GM23338 (cell line): ENCODE measurements at places on chromosomes 11 and 22. TPM values are rescaled to one million over a fixed set of nuclear protein-coding genes. Genes with fewer than 3 reads are reported as not detected.

ACER3 gene
- 25.2 and 26.5 TPM in 2 replicates for total RNA-seq

PIH1D2 gene
- total RNA-seq: 0.16 and 0.80 TPM in 2 replicates

DBX1 gene
- total RNA-seq: not detected in 2 replicates

MPZL3 gene
- 2.9 and 5.7 TPM in 2 replicates for total RNA-seq

FIBIN gene
- total RNA-seq: 0.66 TPM in 1 of 2 replicates, not detected in the other

OR5AR1 gene
- total RNA-seq: not detected in 2 replicates

PATE2 gene
- not detected in 2 replicates for total RNA-seq

DNA sequence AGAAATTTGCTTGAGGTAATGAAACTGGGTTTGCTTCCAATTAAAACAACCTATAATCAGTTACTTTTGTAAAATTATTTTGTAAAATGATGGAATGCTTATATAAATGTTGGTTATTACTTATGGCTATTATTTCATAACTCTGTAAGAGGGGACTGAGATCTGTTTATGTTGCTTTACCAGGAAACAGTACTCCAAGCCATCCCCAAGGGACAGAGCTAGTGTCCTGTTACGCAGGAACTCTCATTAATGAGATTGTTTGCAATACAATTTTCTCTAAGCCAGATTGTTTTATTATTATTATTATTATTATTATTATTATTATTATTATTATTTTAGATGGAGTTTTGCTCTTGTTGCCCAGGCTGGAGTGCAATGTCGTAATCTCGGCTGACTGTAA lies 2.3 kb upstream of the NOX4 start:
- no peak overlapping the region for H3K4me3 ChIP-seq
- peaks cover 10% of the 10 kb centered on the region for H3K4me1 ChIP-seq
- H3K36me3 ChIP-seq: no peaks in the 10 kb centered on the region
- no peak overlapping the region for H3K27ac ChIP-seq
- no peak for DNase-seq

DNA sequence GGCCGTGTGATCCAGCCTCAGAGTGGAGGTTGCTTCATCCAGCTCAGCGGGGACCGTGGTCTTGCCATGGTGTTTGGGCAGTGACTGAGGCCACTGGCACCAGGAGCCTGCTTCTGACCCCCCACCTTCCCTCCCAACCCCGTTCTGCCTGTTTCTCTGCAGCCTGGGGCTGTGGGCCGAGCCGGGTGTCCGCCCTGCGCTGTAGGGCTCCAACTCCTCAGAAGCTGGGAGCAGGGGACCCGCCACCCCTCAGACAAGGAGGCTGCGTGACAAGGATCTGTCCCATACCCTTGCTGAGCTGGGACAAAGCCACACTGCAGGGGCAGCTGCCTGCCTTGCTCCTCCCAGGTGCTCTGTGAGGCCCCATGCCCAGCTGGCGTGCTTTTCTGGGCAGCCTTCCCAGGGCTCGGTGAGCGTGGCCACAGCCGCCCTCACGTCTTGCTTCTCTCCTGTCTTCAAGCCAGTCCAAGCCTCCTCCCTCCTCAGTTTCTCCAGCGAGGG lies 11.7 kb upstream of the ARFGAP3 start:
- H3K27ac ChIP-seq: no peak overlapping the region
- H3K4me1 ChIP-seq: no peaks in the 10 kb centered on the region
- no peak for DNase-seq
- peaks cover 8% of the 10 kb centered on the region; the same call in 1 of the 2 replicates for H3K36me3 ChIP-seq
- no peaks in the 10 kb centered on the region for H3K27me3 ChIP-seq

DNA sequence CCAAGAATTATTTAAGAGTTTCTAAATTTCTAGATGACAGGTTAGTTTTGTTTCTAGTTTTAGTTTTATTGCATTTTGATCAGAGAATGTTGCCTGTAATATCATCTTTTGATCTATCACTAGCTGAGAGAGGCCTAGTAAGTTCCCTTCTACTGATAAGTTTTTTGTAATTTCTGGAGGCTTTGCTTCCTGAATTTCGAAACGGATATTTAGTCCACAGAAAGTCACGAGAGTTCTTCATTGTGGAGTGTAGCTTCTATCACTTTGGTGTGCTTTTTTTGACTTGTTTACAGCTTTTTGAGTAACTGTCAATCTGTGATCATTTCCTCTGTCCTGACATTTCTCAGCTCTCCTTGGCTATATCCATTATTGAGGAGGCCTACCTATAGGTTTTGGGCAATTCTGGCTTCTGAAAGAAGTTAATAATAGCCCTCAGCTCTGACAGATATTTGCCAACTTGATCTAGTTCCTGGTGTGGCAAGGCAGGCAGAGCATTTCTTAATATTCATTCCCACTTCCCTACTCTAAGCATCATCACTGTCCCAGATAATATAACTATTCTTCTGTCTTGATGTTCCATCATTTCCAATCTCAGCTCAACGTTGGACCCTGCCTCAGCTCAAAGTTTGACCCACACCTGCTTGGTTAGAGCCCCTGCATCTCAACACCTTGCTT lies 171.3 kb downstream of the BLID start:
- H3K27me3 ChIP-seq: no peaks in the 10 kb centered on the region
- H3K4me3 ChIP-seq: no peak overlapping the region

DNA sequence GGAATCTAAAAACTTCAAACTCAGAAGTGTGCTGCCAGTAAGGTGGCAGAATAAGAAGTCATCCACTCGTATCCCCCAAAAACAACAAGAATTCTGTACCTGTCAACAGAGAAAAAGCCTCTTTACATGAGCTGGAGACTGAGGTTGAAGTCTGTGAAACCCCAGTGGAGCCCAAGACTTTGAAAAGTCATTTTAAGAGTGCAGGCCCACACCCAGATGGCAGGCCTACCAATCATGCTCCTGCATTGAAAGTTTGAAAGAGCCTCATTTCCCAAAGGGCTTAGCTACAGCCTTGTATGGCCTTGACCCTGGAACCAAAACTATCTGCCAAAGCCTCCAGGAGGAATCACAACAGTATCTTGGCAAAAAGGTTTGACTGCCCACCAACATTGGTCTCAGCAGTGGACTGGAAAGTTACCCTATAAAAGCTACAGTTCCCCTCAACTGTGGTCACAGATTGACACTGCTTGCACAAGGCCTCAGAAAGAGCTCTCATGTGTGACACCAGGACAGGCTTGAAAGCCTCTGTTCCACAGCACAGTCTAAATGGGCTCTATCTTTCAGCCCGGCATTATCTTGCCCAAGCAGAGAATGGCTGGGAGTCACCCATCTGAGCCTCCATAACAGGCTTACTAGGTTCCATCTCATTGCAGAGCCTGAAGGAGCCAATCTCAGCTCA lies 47.7 kb downstream of the SLC22A9 start:
- H3K4me3 ChIP-seq: no peak overlapping the region
- H3K27ac ChIP-seq: no peak overlapping the region
- no peak for DNase-seq
- no peaks in the 10 kb centered on the region for H3K27me3 ChIP-seq
- no peaks in the 10 kb centered on the region for H3K36me3 ChIP-seq
- H3K4me1 ChIP-seq: no peaks in the 10 kb centered on the region

DNA sequence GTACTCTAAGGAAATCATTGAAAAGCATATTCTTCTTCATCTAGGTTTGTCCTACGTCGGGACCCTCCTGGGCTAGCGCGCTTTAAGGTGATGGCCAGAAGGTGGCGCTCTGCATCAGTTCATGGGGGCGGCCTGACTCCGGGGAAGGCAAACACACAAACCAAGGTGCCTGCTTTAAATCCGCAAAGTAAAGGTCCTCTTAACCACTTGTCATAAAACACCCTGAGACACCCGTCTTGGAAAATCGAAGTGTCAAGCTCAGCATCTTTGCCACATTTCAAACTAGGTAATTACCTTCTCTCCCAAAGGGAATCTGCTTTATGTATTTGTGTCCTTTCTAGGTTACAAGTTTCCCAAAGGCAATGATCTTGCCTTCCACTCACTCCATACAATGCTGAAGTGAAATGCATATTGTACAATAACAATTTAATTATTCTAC lies 33.9 kb downstream of the LMO2 start:
- peak; percentile 92 for DNase-seq
- no peaks in the 10 kb centered on the region for H3K36me3 ChIP-seq
- no peak overlapping the region for H3K27ac ChIP-seq
- peaks cover 11% of the 10 kb centered on the region for H3K4me1 ChIP-seq
- no peak overlapping the region for H3K4me3 ChIP-seq

DNA sequence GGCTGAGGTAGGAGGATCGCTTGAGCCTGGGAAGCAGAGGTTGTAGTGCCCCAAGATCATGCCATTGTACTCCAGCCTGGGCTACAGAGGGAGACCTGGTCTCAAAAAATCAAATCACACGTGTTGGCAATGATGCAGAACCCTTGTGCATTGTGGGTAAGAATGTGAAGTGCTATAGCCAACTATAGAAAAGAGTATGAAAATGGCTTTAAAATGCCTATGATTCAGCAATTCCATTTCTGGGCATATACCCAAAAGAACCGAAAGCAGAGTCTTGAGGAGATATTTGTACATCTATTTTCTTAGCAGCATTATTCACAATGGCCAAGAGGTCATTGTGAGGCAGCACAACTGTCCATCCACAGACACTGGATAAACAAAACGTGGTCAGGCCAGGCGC lies 2.6 kb upstream of the FADS3 start:
- H3K4me1 ChIP-seq: peaks cover 11% of the 10 kb centered on the region
- no peak overlapping the region for H3K4me3 ChIP-seq
- H3K36me3 ChIP-seq: no peaks in the 10 kb centered on the region
- no peak overlapping the region for H3K27ac ChIP-seq
- no peak for DNase-seq
- H3K27me3 ChIP-seq: no peaks in the 10 kb centered on the region

DNA sequence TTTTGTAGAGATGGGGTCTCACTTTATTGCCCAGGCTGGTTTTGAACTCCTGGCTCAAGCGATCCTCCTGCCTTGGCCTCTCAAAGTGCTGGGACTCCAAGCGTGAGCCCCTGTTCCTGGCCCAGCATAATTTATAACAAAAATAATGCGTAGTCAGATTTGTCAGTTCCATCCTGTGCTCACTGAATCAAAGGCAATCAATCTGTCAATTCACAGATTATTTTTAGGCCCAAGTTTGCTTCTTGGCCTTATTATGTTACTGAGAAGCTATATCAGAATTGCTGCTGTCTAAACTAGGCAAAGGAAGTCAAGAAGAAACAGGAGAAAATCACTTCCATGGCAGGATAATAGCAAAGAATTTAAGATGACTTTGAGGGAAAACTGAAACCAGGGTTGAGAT lies 8.7 kb downstream of the DLAT start:
- no peak overlapping the region for H3K4me3 ChIP-seq
- no peaks in the 10 kb centered on the region for H3K27me3 ChIP-seq
- no peaks in the 10 kb centered on the region for H3K4me1 ChIP-seq
- peaks cover 66% of the 10 kb centered on the region for H3K36me3 ChIP-seq
- DNase-seq: no peak

GRCh38 chr11:15119352-15119751 lies 4.6 kb downstream of the INSC start:
- 0 out of 2 replicates have a peak, but pooled peaks cover 3% of the 10 kb centered on the region for H3K4me1 ChIP-seq
- H3K36me3 ChIP-seq: no peaks in the 10 kb centered on the region
- peaks cover 14% of the 10 kb centered on the region for H3K27me3 ChIP-seq

- no peaks in the 10 kb centered on the region for H3K27me3 ChIP-seq
- no peak overlapping the region for H3K4me3 ChIP-seq
- no peak overlapping the region for H3K27ac ChIP-seq
Measured at GRCh38 chr22:23984430-23984829, 4.5 kb downstream of the GSTT2 start.

DNA sequence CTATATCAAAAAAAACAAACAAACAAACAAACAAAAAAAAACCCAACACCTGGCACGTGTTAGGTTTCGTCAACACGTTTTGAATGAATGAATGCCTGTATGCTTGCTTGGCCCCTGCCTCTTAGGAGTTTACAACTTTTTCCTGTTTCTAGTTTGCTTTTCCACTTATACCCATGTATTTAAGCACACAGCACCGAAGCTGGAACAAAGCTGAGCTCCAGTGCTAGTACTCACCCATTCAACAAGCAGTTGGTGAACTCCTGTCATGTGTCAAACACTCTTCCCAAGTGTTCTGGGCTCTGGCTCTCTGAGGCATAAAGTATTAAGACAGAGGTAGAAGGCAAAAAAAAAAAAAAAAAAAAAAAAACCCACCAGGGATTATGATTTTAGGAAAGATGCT lies 599.3 kb downstream of the BUD13 start:
- no peak for DNase-seq
- H3K36me3 ChIP-seq: no peaks in the 10 kb centered on the region
- H3K27ac ChIP-seq: no peak overlapping the region
- H3K27me3 ChIP-seq: no peaks in the 10 kb centered on the region

GRCh38 chr11:20000351-20001134 lies 159.7 kb downstream of the DBX1 start:
- no peaks in the 10 kb centered on the region for H3K36me3 ChIP-seq
- H3K4me3 ChIP-seq: peak overlapping the region; percentile 34
- DNase-seq: peak; percentile 98
- peaks cover 57% of the 10 kb centered on the region for H3K27me3 ChIP-seq

GRCh38 chr22:45318558-45319323 lies 9.0 kb downstream of the FAM118A start:
- H3K36me3 ChIP-seq: no peaks in the 10 kb centered on the region
- DNase-seq: peak; percentile 20
- H3K27me3 ChIP-seq: no peaks in the 10 kb centered on the region

DNA sequence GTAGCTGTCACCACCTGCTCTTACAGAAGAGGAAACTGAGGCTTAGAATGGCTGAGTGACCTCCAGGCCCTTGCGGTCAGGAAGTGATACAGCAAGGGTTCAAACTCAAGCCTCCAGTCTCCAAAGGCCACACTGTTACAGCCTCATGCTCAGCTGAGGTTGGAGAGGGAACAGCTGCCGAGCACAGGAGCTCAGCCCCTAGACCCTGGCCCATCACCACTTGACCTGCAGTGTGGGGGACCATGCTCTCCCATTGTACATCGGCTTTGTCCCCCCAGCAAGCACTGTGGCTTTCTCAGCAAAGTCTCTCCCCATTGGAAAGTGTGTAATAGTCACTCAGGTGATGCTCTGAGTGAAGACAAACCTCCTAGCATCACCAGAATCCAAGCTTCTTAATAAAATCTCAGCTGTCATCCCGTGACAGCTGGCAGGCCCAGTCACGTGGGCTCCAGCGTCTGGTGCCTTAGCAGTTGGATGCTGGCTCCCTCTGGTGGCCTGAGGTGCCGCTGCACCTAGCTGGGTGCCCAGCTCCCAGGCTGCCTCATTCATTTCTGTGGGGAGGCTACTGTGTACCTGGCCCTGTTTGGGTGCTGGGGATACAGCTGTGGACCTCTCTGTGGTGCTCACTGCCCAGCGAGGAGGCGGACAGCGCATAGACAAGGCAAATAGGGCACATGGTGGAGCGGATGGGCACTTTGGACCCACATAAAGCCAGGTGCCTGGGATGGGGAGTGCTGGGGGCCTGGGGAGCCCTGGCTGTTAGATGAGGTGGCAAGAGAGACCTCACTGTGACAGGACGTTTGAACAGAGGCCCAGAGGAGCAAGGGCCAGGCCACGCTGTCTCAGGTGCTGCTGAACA lies 19.1 kb upstream of the MYRF start:
- H3K27me3 ChIP-seq: no peaks in the 10 kb centered on the region
- no peak overlapping the region for H3K4me3 ChIP-seq
- H3K27ac ChIP-seq: no peak overlapping the region

- DNase-seq: no peak
- H3K27ac ChIP-seq: no peak overlapping the region
- H3K36me3 ChIP-seq: no peaks in the 10 kb centered on the region
- no peak overlapping the region for H3K4me3 ChIP-seq
Measured at GRCh38 chr11:67561971-67562619, 21.5 kb upstream of the GSTP1 start.
